ENCODE measurements at places on chromosomes 16 and 17. TPM values are rescaled to one million over a fixed set of nuclear protein-coding genes. Genes with fewer than 3 reads are reported as not detected.

GRCh38 chr17:46882666-46883065, 31.3 kb downstream of the WNT9B start:
- no peaks in the 10 kb centered on the region for H3K36me3 ChIP-seq
- H3K27me3 ChIP-seq, result peaks cover 9% of the 10 kb centered on the region
- DNase-seq, result no peak

DNA sequence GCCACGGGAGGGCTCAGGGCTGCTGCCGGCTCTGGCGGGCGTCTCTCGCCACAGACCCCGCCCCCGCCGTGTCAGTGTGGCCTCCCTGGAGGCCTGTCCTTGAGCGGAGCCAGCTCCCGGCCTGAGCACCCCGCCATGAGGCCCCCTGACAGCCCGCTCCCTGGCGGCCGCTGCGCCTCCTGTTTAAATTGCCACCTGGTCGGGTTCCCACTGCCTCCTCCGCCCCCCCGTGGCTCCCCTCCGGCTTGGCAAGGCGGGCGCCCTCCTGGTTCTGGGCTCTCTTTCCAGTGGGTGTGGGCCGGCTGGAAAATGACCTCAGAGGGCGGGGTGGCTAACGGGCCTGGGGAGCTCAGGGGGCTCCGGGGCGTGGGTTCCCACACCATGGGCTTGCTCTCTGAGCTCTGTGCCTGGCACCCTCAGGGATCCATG, 42.1 kb upstream of the SSTR5 start:
- no peaks in the 10 kb centered on the region for H3K4me1 ChIP-seq
- peak; percentile 79 for DNase-seq
- no peak overlapping the region for H3K4me3 ChIP-seq
- H3K36me3 ChIP-seq, result no peaks in the 10 kb centered on the region

NT5M gene
- 1.5 TPM for polyA plus RNA-seq

KRTAP1-1 gene
- polyA plus RNA-seq, result not detected

Measured in stomach (tissue), 19 donors.